ENCODE measurements at places on chromosomes 1 and 21. TPM values are rescaled to one million over a fixed set of nuclear protein-coding genes. Genes with fewer than 3 reads are reported as not detected.

The CHD5 gene
- 0.78 TPM for total RNA-seq

The S100A7A gene
- not detected for total RNA-seq

The CFH gene
- total RNA-seq: not detected

The C1orf74 gene
- 5.9 TPM for total RNA-seq

The INTS7 gene
- total RNA-seq: 19.5 TPM

The TEDDM1 gene
- total RNA-seq: not detected

The LEMD1 gene
- 19.4 TPM for total RNA-seq

The CATSPER4 gene
- 0.33 TPM for total RNA-seq

The NES gene
- total RNA-seq: 231 TPM

The MAD2L2 gene
- 983 TPM for total RNA-seq

The PGBD5 gene
- 34.7 TPM for total RNA-seq

The TP73 gene
- 1.6 TPM for total RNA-seq

The CRABP2 gene
- 190 TPM for total RNA-seq

The ACTL8 gene
- 1.4 TPM for total RNA-seq

The SYPL2 gene
- total RNA-seq: 1.1 TPM

The PLPPR4 gene
- total RNA-seq: 0.90 TPM
